ENCODE measurements at places on chromosomes 1 and 21. TPM values are rescaled to one million over a fixed set of nuclear protein-coding genes. Genes with fewer than 3 reads are reported as not detected.

Gene CLCA4
- total RNA-seq, result not detected

Gene SH2D2A
- total RNA-seq, result 0.48 TPM

Gene TLCD4
- 0.48 TPM for total RNA-seq

Gene OXCT2
- total RNA-seq, result 1.9 TPM

Gene PADI3
- 48.8 TPM for total RNA-seq

Gene ERG
- total RNA-seq, result not detected

Gene TCHH
- under 0.01 TPM for total RNA-seq

Gene PRKAA2
- 0.84 TPM for total RNA-seq

Gene SLC25A34
- 0.12 TPM for total RNA-seq

Gene VAV3
- total RNA-seq, result 1.7 TPM

Gene GPR153
- total RNA-seq, result 11.8 TPM

Gene SLC6A9
- 8.9 TPM for total RNA-seq

Gene GUCA2B
- total RNA-seq, result not detected

Gene PTPN14
- 29.0 TPM for total RNA-seq

Gene DMBX1
- not detected for total RNA-seq

Gene SHISAL2A
- not detected for total RNA-seq

Gene ADCY10
- total RNA-seq, result under 0.01 TPM

Gene HCRTR1
- total RNA-seq, result not detected

Gene PPIAL4G
- not detected for total RNA-seq

Gene TRIM67
- total RNA-seq, result not detected

Gene C4BPA
- total RNA-seq, result not detected

Gene F3
- total RNA-seq, result 76.5 TPM

Gene ABCD3
- total RNA-seq, result 60.8 TPM

Gene SHE
- not detected for total RNA-seq

Gene KANK4
- total RNA-seq, result 0.36 TPM

Gene USH2A
- total RNA-seq, result under 0.01 TPM

Gene PEAR1
- total RNA-seq, result not detected

Gene ETV3L
- not detected for total RNA-seq

Gene ELAPOR1
- total RNA-seq, result 0.29 TPM

Gene PRMT6
- 8.9 TPM for total RNA-seq

Gene RCAN3
- total RNA-seq, result 19.2 TPM

Gene TMEM39B
- total RNA-seq, result 6.9 TPM

Gene ICOSLG
- total RNA-seq, result 4.6 TPM

Gene GBP6
- not detected for total RNA-seq

Gene MR1
- 8.6 TPM for total RNA-seq

Gene C1orf94
- 0.68 TPM for total RNA-seq

Gene DNAJC28
- total RNA-seq, result 2.0 TPM

Gene EPS8L3
- total RNA-seq, result not detected

Gene STYXL2
- 0.36 TPM for total RNA-seq

Gene HSPB7
- 7.1 TPM for total RNA-seq

Gene S100A2
- 11.2 TPM for total RNA-seq

Gene PAPPA2
- total RNA-seq, result under 0.01 TPM

Gene CELA3B
- total RNA-seq, result not detected

Gene INSRR
- not detected for total RNA-seq

Gene SAMD11
- total RNA-seq, result 0.48 TPM

Gene KCNA3
- total RNA-seq, result under 0.01 TPM

Gene PINK1
- total RNA-seq, result 52.0 TPM

Gene CFHR5
- total RNA-seq, result not detected

Gene HTR6
- total RNA-seq, result not detected

Gene PKP1
- total RNA-seq, result not detected

Gene MRPS6
- 21.1 TPM for total RNA-seq

Gene SLC16A4
- total RNA-seq, result 18.5 TPM

Gene CIART
- total RNA-seq, result 12.0 TPM

Gene HSPA6
- total RNA-seq, result not detected

Gene SYT11
- total RNA-seq, result 8.5 TPM

Gene TSTD1
- 0.48 TPM for total RNA-seq

Gene SPATC1L
- 17.2 TPM for total RNA-seq

Gene S100B
- 31.8 TPM for total RNA-seq

Gene RIMKLA
- total RNA-seq, result 0.88 TPM

Measured in RPMI7951 (cell line).